Epithelial cell of umbilical artery (primary cell): ENCODE measurements at places on chromosomes 12 and 14. TPM values are rescaled to one million over a fixed set of nuclear protein-coding genes. Genes with fewer than 3 reads are reported as not detected.

ULK1 gene
- total RNA-seq = 6.2 and 6.5 TPM in 2 replicates

MSRB3 gene
- 31.5 and 37.1 TPM in 2 replicates for total RNA-seq

TAC3 gene
- not detected in 2 replicates for total RNA-seq

TESPA1 gene
- total RNA-seq = not detected in 2 replicates

IFNG-AS1 gene
- not detected in 2 replicates for total RNA-seq

IFNG gene
- not detected in 2 replicates for total RNA-seq
